ENCODE measurements at places on chromosomes 11 and 22.

- no peak for DNase-seq
Observed at GRCh38 chr22:49645257-49645656, 182.4 kb downstream of the BRD1 start.

DNA sequence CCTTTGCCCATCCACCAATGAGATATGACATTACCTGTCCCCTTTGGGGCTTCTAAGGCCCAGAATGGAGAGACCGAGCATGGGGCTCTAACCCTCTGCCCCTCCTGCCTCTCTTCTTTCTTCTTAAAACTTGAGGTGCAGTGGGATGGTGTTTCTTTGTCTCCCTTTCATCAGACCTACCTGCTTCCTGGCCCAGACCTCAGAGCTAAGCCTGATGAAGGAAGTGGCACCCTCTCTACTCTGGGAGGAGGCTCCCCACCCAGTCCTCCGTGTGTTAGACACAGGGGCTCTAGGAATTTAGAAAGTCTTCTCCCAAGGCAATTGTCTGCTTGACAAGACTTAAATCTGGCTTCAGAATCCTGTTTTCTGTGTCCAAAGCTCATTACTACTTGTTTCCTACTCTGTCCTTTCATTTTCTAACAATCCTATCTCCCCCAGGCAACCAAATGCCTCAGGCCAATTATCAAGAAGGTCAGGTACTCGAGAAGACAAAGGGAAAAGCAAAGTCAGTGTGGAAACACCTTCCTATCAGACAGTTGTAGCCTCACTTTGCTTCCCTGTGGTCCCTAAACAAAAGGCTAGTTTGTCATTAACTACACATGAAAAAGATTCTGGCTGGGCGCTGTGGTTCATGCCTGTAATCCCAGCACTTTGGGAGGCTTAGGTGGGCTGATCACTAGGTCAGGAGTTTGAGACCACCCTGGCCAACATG lies 20.3 kb upstream of the PARVA start:
- no peak for DNase-seq

- no peak for DNase-seq
Observed at GRCh38 chr11:75024764-75025211, 36.1 kb downstream of the NEU3 start.

DNA sequence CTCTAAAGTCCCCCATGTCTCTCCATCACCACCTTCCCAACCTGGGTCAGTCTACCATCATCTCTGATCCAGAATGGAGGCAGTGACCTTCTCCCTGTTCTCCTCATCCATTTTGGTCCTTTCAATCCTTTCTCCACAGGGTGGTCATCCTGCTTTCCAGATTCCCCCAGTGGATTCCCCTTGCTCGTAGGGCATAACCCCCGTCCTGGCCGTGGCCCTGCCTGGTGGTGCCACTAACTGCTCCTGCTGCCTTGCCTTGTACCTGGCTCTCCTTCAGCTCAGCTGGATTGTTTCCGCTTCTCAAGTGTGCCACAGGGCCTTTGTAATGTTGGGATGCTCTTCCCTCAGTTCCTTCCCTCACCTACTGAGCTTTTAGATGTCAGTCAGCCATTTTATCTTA lies 81.6 kb downstream of the MYO7A start:
- DNase-seq, result no peak

GRCh38 chr11:86444981-86445380 lies 70.3 kb downstream of the CCDC81 start:
- no peak for DNase-seq

DNA sequence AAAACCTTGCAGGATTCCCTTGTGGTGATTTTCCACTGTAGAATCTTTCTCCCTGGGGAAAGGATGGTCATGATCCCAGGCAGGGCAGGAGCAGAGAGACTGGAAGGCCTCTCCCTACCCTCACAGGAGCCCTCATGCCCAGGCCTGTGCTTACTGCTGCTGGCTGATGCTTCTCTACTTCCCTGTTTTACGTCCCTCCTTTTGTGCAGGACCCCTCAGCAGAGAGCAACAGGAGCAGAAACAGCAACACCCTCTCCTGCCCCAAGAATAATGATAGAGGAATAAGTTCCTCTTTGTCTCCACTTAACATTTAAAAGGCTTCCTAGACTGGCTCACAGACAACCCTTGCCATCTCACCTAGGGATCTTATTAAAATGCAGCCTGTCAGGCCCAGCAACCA lies 3.6 kb downstream of the ISX start:
- DNase-seq, result no peak

- no peak for DNase-seq
Observed at GRCh38 chr11:68932933-68933577, 29.4 kb downstream of the IGHMBP2 start.

- no peak for DNase-seq
Observed at GRCh38 chr11:59225017-59225416, 12.3 kb upstream of the MPEG1 start.

GRCh38 chr11:8671193-8671612 lies 11.3 kb downstream of the TRIM66 start:
- no peak for DNase-seq

GRCh38 chr22:48477031-48477721 lies 1350.5 kb downstream of the BRD1 start:
- DNase-seq, result peak; percentile 42

DNA sequence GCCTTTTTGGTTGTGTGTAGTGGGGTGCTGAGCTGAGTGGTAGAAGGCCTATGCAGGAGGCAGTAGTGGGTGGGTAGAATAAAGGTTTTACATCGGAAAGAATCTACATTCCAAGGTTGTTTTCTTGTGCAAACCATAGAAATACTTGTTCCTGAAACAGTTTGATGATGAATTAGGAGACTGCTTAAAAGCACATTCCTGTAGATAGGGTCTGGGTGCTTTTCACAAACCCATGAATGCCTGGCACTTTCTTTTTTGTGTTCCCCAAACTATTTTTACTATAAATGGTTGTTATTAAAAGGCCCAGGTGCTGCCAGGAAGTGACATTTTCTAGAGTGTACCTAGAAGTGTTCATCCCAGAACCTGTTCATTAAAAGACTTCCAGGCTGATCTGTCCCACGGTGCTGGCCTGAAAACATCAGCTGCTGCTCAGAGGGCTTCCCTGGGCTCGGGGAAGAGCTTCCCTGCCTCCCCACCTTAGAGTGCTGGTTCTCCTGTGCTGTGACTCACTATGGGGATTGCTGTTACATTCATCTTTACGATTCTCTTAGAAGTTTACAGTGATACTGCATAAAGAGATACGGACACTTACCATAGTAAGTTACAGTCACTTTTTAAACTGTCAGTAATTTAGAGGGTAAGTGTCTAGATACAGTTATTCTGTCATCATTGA lies 27.9 kb downstream of the PPFIA1 start:
- DNase-seq, result no peak

DNA sequence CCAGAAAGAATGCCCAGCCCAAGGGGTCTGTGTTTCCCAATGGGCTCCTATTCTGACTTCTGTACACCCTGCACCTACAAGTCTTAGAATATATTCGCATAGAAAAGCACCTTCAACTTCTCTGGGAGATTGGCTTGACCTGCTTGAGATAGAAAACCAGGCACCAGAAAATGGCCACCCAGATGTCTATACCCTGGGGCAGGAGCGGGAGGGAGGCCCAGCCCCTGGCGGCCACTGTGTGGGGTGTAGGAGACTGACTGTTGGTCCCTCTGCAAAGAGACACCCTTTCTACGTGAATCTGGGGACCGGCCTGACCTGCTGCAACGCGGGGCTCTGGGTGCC lies 8.5 kb downstream of the DENND6B start:
- DNase-seq, result no peak

- no peak for DNase-seq
Observed at GRCh38 chr11:114713756-114714155, 35.4 kb downstream of the NXPE2 start.

GRCh38 chr11:29265792-29266191 lies 751.0 kb downstream of the KCNA4 start:
- DNase-seq, result no peak

GRCh38 chr11:1502954-1503707 lies 16.6 kb upstream of the MOB2 start:
- peak; percentile 75 for DNase-seq

- DNase-seq, result no peak
Observed at GRCh38 chr11:69674267-69674885, 777 bp downstream of the LTO1 start.

DNA sequence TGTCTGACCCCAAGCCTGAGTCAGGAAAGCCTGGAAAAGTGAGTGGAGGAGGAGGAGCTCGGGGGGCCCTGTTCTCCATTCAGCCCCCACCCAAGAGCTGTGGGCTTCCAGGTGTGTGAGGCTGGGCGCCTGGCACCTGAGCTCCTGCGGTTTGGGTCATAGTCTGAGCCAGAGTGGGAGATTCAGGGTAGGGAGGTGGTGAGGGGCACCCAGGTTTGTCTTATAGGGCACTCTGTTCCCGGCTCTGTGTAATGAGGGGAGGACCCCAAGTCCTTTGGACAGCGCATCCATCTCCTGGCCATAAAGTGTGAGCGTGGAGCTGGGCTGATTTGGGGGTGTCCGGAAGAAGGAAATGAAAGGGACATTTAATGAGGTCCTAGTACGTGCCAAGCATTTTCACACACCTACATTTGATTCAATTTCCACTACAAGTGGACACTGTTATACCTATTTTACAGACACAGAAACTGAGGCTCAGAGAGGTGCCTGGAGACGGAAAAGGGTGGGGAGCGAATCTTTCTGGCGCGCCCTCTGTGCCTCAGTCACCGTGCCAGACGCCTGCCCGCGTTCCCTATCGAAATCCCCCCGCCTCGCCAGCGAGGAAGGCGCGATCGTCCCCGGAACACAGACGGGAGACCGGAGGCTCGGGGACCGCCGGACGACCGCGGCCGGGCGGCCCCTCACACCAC lies 1.2 kb downstream of the NPTXR start:
- no peak for DNase-seq
